ENCODE measurements at places on chromosomes 3 and 15.

DNA sequence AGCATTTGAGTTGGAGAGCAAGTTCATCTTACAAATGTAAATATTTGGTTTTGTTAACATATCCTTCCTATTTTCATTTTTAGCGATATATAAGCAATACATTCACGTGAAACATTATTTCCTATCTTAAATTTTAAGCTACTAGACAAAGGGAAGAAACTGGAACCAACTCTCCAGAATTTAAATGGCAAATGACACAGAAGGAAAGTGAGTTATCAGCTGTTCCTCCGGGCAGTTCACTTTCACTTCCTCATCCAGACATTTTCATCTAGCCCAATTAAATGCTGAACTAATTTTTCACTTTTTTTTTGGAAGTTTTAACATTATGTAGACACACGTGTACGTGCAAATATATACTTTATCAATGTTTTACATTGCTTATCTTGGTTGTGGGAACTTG is 58.7 kb downstream of the MORC1 start:
- DNase-seq, result no peak

GRCh38 chr3:11545186-11545851 is 98.4 kb downstream of the VGLL4 start:
- DNase-seq, result no peak

DNA sequence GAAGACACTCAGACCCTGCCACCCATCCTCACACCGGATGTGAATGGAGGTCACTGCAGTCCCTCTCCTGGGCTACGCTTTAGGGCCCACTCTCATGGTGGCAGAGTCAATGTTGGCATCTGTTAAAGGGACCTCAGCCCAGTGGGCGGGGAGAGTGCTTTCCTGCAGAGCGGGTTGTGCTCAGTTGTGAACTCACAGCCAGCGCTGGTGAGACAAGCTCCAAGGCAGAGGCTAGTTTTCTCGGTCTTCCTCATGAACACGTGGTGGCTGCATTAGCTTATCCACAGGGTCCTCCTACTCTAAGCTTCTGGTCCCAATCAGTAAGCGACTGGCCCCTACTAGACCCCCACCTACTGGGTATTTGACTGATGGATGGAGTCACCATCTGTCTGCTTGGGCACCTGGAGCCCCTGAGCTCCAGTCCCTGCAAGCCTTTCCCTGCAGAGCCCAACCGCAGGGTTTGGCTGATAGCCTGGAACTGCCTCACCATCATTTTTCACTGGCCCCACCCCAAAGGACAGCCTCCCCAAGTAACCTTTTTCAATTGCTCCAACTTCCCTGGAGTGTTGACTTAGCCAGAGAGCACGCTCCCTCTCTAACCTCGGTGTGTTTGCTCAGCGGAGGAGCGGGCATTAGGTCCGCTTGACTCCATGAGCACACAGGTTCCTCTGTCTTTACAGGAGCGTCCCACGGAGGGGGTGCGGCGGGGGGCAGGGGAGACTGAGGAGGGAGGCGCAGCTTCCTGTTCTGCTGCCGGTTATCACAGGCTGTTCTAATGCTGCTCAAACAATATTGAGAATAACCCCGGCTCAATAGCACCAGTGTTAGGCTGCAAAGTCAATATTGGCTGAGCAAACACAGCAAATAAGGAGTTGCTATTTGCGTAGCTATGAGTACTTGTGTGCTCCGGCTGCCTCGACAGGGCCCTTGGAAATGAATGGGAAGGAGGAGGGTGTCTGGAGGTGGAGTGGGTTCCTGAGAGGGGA is 141.7 kb downstream of the RPLP1 start:
- no peak for DNase-seq

GRCh38 chr3:186400662-186401061 is 38.6 kb upstream of the DGKG start:
- DNase-seq, result no peak

GRCh38 chr15:67547064-67547463 is 4.6 kb downstream of the MAP2K5 start:
- DNase-seq, result no peak

GRCh38 chr3:31248563-31248992 is 284.1 kb upstream of the STT3B start:
- no peak for DNase-seq

DNA sequence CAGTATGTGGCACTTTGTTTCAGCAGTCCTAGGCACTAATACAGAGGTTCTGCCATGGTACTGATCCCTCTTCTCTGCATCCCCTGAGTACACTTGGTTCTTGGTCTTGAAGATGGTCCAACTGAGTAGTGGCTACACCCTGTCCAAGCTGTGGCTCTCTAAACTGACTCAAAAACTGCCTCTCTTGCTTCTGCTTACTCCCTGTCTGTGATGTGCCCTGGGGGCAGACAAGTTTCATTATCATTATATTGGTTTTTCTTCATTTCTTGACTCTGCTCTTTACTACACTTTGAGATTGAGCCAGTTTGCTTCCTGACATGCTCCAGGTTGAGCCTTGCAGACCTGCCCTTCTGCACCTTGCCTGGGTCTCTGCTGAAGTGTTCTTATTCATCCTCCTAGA is 18.9 kb upstream of the ST3GAL6 start:
- no peak for DNase-seq

DNA sequence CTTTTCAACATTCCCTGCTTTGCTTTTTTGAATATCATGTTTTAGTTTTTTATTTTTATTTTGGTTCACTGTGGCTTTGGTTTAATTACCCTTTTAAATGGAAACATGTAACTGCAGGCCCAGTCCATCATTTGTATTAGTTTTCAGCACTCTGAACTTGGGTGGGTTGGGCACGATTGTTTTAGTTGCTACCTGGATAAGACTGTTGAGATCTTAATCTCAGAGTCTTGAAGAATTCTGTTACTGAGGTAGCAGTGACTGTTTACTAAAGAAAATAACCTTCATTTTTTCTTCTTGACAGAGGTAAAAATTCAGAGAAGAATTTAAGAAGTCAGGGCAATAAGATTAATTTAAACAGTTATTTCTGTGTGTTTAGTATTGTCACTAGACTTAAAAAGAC is 15.2 kb downstream of the PLCL2 start:
- DNase-seq, result no peak

DNA sequence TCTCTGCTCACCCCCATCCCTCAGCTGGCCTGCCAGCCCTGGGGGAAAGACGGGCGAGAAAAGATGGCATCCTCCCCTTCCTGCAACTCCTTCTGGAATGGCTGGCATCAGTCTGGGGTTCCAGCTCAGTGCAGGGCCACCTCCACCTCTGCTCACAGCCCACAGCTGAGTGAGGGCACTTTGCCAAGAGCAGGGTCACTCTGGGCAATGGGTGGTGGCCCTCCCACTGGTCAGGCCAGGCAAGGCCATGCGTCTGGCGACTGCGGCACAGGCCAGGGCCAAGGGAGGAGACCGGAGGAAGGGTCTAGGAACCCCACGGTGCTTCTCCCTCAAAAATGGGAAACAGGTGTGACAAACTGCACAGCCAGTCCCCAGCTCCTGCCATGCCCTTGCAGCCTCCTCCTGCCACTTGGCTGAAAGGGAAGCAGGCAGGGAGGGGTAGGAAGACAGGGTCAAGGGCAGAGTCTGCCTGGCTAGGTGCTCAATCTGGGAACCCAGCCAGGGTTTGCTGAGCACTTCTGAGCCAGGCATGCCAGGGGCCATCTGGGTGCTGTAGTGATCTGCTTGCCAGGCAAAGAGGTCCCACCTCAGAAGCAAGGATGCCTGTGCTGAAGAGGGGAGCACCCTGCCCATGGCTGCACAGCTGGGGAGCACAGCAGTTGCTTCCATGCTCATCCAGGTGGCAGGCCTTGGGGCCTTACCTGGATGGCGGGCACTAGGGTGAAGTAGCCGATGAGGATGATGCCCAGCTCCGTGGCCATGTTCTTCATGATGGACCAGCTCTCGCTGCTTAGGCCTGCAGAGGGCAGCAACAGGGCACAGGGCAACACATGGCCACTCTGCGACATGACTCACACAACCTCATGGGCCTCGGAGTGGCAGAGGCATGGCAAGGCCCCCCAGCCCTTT is 41.2 kb downstream of the PTPN23 start:
- no peak for DNase-seq

- no peak for DNase-seq
Observed at GRCh38 chr15:91867581-91868026, 14.1 kb downstream of the SLCO3A1 start.

DNA sequence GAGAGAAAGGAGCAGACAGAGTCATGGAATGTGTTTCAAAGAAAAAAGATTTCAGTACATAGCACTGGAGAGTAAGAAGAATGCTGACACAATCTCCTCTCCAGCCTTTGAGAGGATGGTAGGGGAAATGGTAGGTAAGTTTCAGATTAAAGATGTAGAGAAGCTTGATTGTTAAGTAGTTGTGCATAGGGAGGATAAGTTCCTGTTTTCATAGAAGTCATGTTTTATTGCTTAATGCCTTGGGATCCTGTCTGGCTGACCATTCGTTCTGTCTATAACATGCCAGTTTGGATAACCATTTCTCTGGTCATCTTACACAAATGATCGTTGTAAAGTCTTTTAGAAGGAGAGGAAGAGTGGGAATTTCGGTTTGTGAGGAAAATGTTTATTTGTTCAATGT is 95.7 kb upstream of the IGSF10 start:
- DNase-seq, result no peak

DNA sequence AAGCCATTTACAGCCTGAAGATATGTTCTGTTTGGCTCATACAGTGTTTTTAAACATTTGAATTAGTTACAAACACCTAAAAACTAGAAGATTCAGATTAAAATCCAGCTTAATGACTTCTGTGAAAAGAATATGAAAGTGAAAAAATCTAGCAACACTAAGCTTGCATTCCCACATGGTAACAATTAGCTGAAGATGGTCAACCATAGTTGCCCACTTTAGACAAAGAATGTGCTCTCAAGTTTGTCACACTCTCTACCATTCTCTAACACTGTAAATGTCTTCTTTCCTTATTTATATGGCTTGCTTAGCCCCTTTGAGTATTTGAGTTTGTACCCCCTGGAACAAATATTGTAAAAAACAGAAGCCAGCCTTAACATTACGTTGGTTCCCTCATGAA is 32.7 kb downstream of the HDGFL3 start:
- DNase-seq, result no peak

DNA sequence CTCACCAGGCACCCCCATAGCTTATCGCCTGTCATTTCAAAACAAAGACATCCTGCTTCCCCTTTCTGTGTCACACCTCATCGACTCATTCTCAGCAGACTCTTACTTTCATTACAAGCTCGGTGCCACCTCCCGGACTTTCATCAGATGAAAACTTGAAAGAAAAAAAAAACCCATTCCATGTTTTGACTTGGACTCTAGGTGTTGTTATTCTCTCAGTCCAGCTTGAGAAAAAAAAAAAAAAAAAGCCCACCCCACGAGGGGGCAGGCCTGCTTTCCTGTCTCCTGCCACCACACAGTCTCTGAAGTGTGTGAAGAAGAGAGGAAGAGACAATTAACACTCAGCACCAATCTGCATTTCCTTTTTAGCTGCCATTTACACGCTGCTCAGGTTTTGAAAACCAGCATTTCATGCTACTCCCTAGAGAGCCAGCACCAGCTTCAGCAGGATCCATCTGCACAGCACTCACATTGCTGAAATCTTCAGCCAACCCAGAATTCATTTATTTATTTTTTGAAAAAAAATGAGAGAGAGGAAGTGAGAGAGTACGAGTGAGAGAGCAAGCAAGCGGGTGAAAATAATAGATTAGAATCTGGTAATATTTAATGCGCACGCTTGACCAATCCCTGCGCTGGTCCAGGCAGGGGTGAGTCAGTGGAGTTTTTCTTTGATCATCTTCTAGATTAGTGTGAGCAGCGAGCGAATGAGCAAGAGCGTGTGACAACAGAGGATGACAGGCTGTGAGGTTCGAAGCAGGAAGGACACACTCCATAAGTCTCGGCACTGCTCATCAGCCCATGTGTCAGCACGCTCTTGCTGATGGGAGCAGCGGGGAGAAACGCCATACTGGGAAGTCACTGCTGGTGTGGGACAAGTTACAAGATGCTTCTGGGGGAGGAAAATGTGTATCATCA is 23.5 kb downstream of the ZNF80 start:
- DNase-seq, result peak; percentile 77

GRCh38 chr3:52915294-52915693 is 17.9 kb upstream of the STIMATE start:
- no peak for DNase-seq

DNA sequence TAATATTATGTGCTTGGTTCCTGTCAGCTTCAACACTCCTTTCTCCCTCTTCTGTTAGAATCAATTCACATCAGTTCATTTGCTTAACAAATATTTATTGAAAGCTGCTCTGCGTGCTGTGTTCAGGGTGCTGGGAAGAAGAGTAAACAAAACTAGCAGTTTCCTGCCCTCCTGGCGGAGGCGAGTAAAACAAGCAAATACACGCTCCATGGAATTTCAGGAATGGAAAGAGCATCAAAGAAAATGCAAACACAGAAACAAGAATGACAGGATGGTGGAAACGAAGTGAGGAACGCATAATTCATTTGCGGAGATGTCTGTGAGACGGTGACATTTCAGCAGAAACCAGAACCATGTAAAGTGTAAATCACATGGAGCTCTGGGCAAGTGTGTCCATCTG is 49.4 kb upstream of the SPTSSB start:
- DNase-seq, result no peak

- DNase-seq, result no peak
Observed at GRCh38 chr3:156465194-156465593, 89.7 kb downstream of the SSR3 start.

- DNase-seq, result no peak
Observed at GRCh38 chr3:101938262-101938847, 89.0 kb downstream of the NFKBIZ start.

GRCh38 chr15:27707257-27707656 is 391.9 kb downstream of the OCA2 start:
- DNase-seq, result no peak

- peak; percentile 52 for DNase-seq
Observed at GRCh38 chr15:78415284-78415683, 22.7 kb upstream of the IREB2 start.

GRCh38 chr3:13236557-13237173 is 163.4 kb upstream of the IQSEC1 start:
- DNase-seq, result no peak

DNA sequence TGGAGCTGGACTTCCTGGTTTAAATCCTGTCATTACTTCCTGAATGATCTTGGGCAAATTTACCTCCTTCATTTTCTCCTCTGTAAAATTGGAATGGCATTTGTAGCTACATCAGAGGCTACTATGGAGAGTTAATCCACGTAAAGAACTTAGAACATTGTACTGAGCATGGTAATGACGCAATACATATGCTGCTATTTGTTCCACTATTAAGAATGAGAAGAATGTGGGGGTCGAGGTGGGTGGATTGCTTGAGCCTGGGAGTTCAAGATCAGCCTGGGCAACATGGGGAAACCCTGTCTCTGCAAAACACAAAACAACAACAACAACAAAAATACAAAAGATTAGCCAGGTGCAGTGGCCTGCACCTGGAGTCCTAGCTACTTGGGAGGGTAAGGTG is 250.6 kb downstream of the RYR3 start:
- no peak for DNase-seq

DNA sequence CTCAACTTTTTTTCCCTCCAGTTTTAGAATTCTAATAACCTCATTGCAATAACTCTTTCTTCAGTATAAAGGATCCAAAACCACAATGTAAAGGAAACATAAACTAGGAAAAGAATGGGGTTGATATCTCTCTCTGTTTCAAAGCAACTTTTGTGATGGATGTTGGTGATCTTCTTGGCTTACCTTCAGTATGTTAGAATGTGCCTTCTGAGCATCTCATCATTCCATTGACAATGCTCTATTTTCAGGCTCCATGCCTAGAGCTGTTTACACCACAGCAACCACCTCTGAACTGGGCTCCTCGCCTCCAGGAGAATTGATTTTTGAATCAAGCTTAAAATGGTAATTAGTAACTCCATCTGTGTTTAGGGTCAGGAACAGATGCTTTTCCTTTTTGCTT is 6.6 kb downstream of the NLGN1 start:
- no peak for DNase-seq
